ENCODE measurements at places on chromosomes 2 and 18.

DNA sequence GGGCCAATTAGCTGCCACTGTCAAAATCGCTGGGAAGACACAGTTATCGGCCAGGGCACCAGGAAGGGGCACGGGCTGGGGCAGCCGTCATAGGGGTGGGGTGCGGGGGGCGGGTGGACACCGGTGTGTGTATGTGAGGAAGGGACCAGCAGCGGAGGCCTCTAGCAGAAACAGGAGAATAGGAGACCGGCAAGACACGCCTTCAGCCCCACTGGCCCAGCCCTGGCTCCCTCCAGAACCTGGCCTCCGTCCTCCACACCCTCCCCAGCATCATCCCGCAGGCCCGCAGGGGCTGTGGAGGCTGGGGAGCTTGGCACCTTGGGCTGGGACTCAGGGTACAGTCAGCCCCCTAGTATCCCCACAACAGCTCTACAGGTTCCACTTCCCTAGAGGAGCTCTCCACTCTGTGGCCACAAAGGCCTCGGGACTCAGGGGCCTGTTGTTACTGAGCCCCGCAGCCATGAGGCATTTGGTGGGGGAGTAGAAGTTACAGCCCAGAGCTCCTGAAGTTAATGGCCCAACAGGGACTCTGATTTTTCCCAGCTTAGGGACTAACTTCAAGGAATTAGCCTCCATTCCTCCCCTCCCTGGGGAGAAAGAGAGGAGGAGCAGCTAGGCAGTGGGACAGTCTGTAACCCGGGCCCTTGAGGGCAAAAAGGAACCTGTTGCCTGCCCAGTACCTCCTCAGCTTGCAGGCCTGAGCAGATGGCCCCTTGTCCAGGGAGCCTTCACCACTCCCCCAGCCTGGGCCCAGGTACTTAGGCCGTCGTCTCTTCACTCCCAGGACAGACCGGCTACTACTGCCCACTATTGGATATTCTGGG lies 19.9 kb downstream of the SH2D6 start:
- H3K36me3 ChIP-seq = no peaks in the 10 kb centered on the region
- H3K27me3 ChIP-seq = no peaks in the 10 kb centered on the region
- DNase-seq = no peak
- no peak overlapping the region for H3K4me3 ChIP-seq
- H3K27ac ChIP-seq = peak overlapping the region; percentile 84
- peaks cover 13% of the 10 kb centered on the region for H3K4me1 ChIP-seq

DNA sequence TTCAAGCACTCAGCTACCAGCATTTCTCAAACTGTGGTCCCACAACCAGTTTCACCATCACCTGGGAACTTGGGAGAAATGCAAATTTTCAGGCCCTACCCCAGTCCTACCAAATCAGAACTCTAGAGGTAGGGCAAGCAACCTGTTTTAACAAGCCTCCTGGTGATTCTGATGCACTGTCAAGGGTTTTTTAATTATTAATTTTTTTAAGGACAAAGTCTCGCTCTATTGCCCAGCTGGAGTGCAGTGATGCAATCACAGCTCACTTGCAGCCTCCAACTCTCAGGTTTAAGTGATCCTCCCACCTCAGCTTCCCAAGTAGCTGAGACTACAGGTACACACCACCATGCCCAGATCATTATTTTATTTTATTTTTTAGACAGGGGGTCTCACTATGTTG lies 7.8 kb downstream of the ACMSD start:
- DNase-seq = no peak
- no peak overlapping the region for H3K27ac ChIP-seq
- no peaks in the 10 kb centered on the region for H3K4me1 ChIP-seq
- no peak overlapping the region for H3K4me3 ChIP-seq

DNA sequence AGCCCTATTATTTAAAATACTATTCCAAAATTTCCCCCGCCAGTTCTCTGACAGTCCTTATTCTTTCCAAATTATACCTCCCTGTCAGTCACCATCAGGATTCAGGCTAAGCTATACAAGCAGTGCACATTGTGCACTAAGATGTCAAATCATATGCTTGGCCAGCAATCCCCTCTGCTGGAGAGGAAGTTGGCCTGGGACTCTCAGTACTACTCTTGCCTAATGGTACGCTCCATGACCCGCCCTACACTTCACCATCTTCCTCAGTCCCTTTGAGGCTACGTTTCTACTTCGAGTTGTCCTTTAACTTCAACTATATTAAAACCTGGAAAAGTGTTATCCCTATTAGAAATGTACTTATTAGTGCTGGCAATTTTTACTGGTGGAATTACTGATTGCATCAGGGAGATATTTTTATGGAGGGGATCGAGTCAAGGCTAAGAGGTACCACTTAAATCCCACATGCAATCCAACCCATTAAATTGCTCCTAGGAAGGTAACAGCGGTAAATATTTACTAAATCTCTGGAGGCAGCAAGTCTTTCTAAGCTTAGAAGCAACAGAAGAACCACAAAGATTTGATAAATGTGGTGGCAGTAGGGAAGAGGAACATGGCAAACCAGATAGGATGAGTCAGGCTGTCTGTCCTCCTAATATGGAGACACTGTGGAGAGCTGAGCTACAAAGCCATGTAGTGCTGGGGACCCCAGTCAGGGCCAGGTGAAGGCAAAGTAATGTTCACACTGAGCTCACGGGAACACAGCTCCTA lies 2.7 kb downstream of the USP40 start:
- no peak overlapping the region for H3K27ac ChIP-seq
- no peaks in the 10 kb centered on the region for H3K36me3 ChIP-seq

- no peak overlapping the region for H3K4me3 ChIP-seq
- H3K27ac ChIP-seq = no peak overlapping the region
- H3K27me3 ChIP-seq = no peaks in the 10 kb centered on the region
- no peaks in the 10 kb centered on the region for H3K36me3 ChIP-seq
- no peak for DNase-seq
Measured at GRCh38 chr18:37489998-37490397, 75.6 kb downstream of the CELF4 start.

- no peaks in the 10 kb centered on the region for H3K27me3 ChIP-seq
- peak; percentile 98 for DNase-seq
- H3K4me3 ChIP-seq = peak overlapping the region; percentile 54
- peak overlapping the region; percentile 98 for H3K27ac ChIP-seq
Measured at GRCh38 chr18:5295981-5296705, 617 bp upstream of the ZBTB14 start.

- H3K27ac ChIP-seq = no peak overlapping the region
- no peaks in the 10 kb centered on the region for H3K4me1 ChIP-seq
- no peak overlapping the region for H3K4me3 ChIP-seq
- no peaks in the 10 kb centered on the region for H3K36me3 ChIP-seq
- no peak for DNase-seq
Measured at GRCh38 chr2:46200861-46201605, 96.2 kb upstream of the EPAS1 start.

GRCh38 chr2:26049641-26050040 lies 15.8 kb downstream of the RAB10 start:
- H3K4me1 ChIP-seq = peaks cover 4% of the 10 kb centered on the region
- no peaks in the 10 kb centered on the region for H3K27me3 ChIP-seq
- no peaks in the 10 kb centered on the region for H3K36me3 ChIP-seq
- no peak for DNase-seq
- no peak overlapping the region for H3K27ac ChIP-seq

DNA sequence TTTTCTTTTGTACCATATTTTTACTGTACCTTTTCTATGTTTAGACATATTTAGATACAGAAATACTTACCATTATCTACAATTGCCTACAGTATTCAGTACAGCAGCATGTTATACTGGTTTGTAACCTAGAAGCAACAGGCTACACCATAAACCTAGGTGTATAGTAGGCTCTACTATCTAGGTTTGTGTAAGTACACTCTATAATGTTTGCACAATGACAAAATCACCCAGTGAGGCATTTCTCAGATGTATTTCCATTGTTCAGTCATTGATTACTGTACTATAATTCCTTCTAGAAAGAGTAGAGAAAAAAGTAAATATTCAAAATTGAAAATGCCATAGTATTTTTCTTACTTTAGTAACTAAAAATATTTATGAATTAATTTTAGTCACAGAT lies 490.1 kb upstream of the REG3G start:
- no peaks in the 10 kb centered on the region for H3K4me1 ChIP-seq
- H3K4me3 ChIP-seq = no peak overlapping the region
- no peak for DNase-seq
- no peaks in the 10 kb centered on the region for H3K27me3 ChIP-seq
- H3K36me3 ChIP-seq = no peaks in the 10 kb centered on the region
- no peak overlapping the region for H3K27ac ChIP-seq

- no peak overlapping the region for H3K4me3 ChIP-seq
- H3K4me1 ChIP-seq = peaks cover 12% of the 10 kb centered on the region
- no peak for DNase-seq
- H3K27ac ChIP-seq = no peak overlapping the region
- H3K27me3 ChIP-seq = no peaks in the 10 kb centered on the region
Measured at GRCh38 chr2:61423714-61424113, 47.2 kb downstream of the USP34 start.

GRCh38 chr2:83464444-83464843 lies 994.6 kb downstream of the SUCLG1 start:
- H3K27me3 ChIP-seq = no peaks in the 10 kb centered on the region
- H3K4me1 ChIP-seq = no peaks in the 10 kb centered on the region
- no peak overlapping the region for H3K27ac ChIP-seq
- no peak overlapping the region for H3K4me3 ChIP-seq
- no peaks in the 10 kb centered on the region for H3K36me3 ChIP-seq

GRCh38 chr2:185700883-185701282 lies 37.7 kb upstream of the FSIP2 start:
- H3K4me1 ChIP-seq = no peaks in the 10 kb centered on the region
- no peaks in the 10 kb centered on the region for H3K27me3 ChIP-seq
- H3K36me3 ChIP-seq = no peaks in the 10 kb centered on the region

GRCh38 chr2:202072737-202073401 lies at the start of gene KIAA2012:
Gene KIAA2012 (plus strand): TSS chr2:202073255. CDS start chr2:202073628, 373 bp downstream.
- no peak for DNase-seq
- H3K4me1 ChIP-seq = no peaks in the 10 kb centered on the region
- no peak within 1 kb of the TSS for H3K27ac ChIP-seq

DNA sequence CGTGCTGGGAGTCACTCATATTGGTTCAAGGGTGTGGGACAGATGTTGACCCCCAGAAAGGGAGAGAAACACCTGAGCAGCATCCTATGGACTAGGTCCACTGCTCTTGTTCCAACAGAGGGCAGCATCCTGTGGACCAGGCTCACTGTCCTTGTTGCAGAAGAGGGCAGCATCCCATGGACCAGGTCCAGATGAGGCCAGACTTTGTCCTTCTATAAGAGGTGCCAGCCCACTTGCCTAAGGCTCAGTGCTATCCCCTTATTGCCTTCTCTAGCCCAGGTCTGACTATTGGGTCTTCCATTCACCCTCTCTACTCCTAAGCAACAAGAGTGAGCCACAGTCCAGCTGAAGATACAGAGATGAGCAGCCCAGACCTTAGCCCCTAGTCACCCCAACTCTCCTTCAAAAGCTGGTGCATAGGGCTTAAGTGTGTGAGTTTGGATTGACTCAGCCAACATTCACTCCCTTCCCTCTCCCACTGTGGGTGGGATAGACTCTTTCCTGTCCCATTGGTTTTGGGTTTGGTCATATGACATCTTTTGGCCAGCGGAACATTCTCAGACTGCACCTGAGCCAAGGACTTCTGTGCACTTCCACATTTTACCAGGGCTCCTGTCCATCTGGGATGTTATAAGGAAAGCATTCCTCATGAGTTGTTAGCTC lies 132.4 kb upstream of the GPC1 start:
- H3K36me3 ChIP-seq = no peaks in the 10 kb centered on the region
- H3K4me3 ChIP-seq = no peak overlapping the region
- H3K27me3 ChIP-seq = no peaks in the 10 kb centered on the region
- no peak for DNase-seq
- H3K4me1 ChIP-seq = no peaks in the 10 kb centered on the region

- H3K36me3 ChIP-seq = no peaks in the 10 kb centered on the region
- no peak for DNase-seq
- no peaks in the 10 kb centered on the region for H3K4me1 ChIP-seq
Measured at GRCh38 chr2:154700136-154700535, 1.6 kb downstream of the KCNJ3 start.

DNA sequence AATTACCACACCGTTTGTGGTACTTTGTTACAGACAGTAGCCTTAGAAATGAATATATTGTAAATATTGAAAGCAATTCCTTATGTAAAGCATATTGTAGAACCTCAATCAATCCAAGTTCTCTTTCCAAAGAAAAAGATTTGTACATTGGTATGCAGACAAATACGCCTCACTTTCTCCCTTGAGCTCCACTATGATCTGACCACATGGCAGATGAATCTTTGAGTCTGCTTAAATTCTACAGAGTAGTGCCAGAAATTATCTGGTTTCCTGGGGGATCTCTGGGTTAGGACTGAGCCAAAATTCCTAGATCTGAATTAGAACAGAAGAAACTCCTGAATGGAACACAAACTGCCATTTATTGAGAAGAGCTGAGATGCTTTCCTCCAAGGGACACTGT lies 99.0 kb downstream of the CPO start:
- H3K4me1 ChIP-seq = no peaks in the 10 kb centered on the region
- H3K4me3 ChIP-seq = no peak overlapping the region
- no peak overlapping the region for H3K27ac ChIP-seq
- no peak for DNase-seq
- no peaks in the 10 kb centered on the region for H3K27me3 ChIP-seq
- H3K36me3 ChIP-seq = no peaks in the 10 kb centered on the region

- no peak overlapping the region for H3K4me3 ChIP-seq
- no peak overlapping the region for H3K27ac ChIP-seq
- H3K36me3 ChIP-seq = no peaks in the 10 kb centered on the region
- no peak for DNase-seq
Measured at GRCh38 chr2:180352620-180353019, 345.5 kb upstream of the CWC22 start.

DNA sequence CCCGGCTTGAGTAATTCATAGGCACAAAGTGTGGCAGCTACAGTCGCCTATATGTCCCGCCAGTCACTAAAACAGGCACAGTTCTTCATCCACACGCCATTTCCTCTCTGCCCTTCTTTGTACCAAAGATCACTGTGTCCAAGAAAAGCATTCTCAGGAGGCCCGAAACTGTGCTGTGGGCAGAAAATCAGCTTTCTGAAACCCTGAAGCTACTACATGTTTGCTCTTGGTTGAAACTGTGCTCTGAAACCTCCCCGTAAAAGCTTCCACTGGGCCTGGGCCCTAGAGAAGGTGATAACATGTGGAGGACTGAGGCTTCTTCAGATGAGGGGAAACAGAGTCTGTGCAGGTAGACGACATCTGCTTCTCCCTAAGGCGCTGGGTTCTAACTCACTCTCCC lies 75.6 kb upstream of the ID2 start:
- no peak for DNase-seq
- H3K4me1 ChIP-seq = no peaks in the 10 kb centered on the region
- H3K27me3 ChIP-seq = no peaks in the 10 kb centered on the region
- no peaks in the 10 kb centered on the region for H3K36me3 ChIP-seq
- no peak overlapping the region for H3K27ac ChIP-seq

DNA sequence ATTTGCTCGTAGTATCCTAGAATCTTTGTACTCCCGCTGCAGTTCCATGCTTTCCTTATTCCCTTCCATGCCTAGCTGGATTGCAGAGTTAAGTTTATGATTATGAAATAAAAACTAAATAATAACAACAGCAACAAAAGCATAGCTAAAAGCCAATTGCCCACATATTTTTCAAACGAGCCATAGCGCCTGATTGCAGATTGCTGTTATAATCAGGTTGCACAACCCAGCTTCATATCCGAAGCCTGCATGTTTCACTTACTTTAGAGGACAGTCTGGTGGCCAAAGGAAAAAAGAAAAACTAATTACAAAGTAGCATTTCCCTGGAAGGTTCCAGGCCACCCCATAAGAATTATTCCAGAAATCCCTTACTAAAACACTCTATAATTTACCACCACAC lies 31.9 kb upstream of the PNO1 start:
- no peaks in the 10 kb centered on the region for H3K36me3 ChIP-seq
- no peak overlapping the region for H3K4me3 ChIP-seq
- H3K27me3 ChIP-seq = no peaks in the 10 kb centered on the region
- no peak for DNase-seq
- no peak overlapping the region for H3K27ac ChIP-seq
